ENCODE measurements at places on chromosomes 2 and 18.

DNA sequence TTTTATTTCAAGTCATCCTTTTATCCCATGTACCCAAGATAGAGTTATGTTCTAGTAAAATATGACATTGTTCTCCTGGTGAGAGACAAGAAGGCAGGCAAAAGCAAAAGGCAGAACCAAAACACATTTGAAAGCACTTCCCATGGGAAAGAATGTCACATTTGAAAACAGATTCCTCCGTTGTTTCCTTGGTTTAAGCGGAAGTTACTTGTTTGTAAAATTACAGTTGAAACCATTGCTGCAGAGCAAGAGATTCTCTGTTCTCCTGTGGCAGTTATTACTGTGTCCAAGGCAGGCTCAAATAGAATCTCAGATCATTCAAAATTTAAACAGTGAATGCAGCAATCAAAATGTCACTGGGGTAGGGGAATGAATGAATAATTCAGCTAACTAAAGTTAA, 149.6 kb downstream of the MTCL1 start:
- no peak for DNase-seq

DNA sequence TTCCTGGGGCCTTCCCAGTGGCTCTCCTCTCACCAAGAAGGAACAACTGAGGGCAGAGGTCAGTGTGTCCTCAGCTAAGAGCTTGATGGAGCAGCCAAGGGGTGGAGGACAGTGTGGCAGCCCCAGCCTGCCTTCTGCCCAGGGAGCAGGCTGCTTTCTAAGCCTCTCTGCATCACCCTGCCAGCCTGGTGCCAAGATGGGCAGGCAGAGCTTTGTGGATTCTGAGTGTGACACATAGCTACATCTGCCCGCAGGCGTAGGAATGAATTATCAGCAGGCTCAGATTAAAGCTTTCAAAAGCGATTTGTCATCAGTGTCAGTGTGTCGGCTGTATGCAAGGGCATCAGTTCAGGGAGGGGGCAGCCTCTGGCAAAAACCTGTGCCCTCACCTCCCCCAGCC, 8.7 kb downstream of the MAL start:
- no peak for DNase-seq

GRCh38 chr2:11405599-11406266, 60.2 kb downstream of the E2F6 start:
- DNase-seq = no peak

- DNase-seq = no peak
Measured at GRCh38 chr2:52862801-52863200, 904.8 kb upstream of the CHAC2 start.

DNA sequence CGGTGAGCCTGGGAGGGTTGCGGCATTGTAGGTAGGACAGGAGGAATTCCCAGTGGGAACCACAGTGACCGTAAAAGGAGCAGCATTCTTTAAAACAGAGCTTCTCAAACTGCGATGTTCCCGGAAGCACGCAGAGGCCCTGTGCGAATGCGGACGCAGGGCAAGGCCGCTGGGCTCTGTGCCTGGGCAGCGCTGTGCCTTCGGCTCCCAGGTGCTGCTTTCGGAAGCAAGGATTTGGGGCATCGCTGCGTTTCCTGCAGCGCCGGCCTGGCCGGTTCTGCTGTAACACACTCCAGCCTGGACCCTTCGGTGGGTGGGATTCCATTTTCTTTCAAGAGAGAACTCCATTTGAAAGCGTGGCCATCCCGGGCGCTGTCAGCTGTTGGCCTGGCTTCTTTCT, 118.6 kb downstream of the PTGR3 start:
- no peak for DNase-seq

- no peak for DNase-seq
Measured at GRCh38 chr2:234564699-234565098, 67.8 kb upstream of the ARL4C start.

GRCh38 chr2:48313036-48313877, 216.7 kb upstream of the STON1 start:
- DNase-seq = no peak

- no peak for DNase-seq
Measured at GRCh38 chr2:98854682-98855081, 81.3 kb downstream of the CRACDL start.

DNA sequence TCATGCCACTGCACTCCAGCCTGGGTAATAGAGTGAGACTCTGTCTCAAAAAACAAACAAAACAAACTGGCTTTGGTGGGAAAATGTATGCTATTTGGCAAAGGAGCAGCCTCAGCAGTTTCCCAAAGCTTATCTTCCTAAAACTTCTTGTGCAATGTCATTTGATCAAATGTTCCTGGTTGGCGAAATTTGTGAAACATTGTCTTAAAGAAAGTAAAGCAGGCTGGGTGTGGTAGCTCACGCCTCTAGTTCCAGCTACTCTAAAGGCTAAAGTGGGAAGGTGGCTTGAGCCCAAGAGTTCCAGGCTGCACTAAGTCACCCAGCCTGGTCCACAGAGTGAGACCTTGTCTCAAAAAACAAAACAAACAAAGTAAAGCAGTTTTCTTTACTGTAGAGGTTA, 17.3 kb upstream of the TAF4B start:
- DNase-seq = no peak

GRCh38 chr18:36451454-36452251, 154.1 kb downstream of the FHOD3 start:
- no peak for DNase-seq

DNA sequence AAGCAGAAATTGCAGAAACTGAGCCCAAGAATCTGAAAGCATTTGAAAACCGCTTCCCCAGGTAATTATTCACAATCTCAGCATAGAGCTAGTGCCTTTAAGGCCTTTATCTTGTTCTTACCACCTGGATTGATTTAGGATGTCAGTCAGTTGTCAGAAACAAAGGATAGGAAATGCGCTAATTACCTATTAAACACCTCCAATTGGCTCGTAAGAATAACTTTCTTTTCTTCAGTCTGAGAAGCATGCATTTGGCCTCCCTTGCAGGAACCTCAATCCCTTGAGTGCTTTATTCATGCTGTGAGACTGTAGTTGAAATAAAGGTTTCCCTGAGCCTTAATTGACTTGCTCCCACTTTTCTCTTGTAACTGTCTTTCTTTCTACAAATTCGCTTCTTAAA, 400.3 kb upstream of the LRATD1 start:
- DNase-seq = no peak

- no peak for DNase-seq
Measured at GRCh38 chr2:236745420-236746210, 176.0 kb downstream of the ACKR3 start.

DNA sequence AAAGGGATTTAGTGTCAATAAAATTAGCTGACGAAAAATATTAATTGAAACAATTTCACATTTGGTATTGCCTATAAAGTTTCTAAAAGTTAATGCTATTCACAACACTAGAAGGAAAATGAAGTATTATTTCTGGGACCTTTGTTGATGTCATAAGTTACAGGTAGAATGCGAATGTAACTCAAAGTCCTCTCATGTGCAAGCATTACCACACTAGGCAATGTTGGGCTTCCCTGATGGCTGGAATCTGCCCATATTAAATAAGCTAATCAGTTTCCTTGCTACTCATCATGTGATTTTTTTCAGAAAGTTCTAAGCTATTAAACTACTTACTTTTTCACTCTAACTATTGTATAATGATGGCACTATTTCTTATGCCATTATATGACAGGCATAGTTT, 44.6 kb downstream of the COBLL1 start:
- DNase-seq = no peak

DNA sequence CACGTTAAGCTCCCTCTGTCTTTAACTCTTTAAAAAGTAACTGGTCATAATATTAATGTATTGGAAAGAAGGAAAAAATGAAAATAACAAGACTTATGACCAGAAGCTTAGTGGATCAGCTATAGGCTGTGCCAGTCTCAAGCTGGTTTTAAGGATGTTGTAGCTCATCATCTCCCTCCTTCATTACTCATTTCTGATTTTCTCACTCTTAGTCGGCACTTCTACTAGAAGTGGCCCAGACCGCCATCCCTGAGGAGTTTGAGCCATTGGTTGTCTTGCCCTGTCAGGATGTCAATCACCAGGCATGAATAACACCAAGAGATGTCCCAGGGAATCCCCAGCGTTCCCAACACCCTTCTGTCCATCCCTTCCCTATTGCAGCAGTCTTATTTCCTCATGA, 151.5 kb downstream of the ASXL3 start:
- DNase-seq = no peak

GRCh38 chr2:42493468-42494354, at the start of gene KCNG3:
Gene KCNG3, minus strand, starts transcription at chr2:42493982. Its CDS starts 481 bp downstream, at chr2:42493501.
- DNase-seq = no peak

GRCh38 chr18:13477147-13477683, 249.1 kb downstream of the FAM210A start:
- DNase-seq = no peak

DNA sequence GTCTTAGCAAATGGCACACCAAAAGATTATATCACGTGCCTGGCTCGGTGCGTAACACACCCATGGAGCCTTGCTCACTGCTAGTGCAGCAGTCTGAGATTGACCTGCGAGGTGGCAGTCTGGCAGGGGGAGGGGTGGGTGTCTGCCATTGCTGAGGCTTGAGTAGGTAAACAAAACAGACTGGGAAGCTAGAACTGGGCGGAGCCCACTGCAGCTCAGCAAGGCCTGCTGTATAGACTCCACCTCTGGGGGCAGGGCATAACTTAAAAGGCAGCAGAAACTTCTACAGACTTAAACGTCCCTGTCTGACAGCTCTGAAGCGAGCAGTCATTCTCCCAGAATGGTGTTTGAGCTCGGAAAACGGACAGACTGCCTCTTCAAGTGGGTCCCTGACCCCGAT, 55.9 kb upstream of the FSHR start:
- no peak for DNase-seq

DNA sequence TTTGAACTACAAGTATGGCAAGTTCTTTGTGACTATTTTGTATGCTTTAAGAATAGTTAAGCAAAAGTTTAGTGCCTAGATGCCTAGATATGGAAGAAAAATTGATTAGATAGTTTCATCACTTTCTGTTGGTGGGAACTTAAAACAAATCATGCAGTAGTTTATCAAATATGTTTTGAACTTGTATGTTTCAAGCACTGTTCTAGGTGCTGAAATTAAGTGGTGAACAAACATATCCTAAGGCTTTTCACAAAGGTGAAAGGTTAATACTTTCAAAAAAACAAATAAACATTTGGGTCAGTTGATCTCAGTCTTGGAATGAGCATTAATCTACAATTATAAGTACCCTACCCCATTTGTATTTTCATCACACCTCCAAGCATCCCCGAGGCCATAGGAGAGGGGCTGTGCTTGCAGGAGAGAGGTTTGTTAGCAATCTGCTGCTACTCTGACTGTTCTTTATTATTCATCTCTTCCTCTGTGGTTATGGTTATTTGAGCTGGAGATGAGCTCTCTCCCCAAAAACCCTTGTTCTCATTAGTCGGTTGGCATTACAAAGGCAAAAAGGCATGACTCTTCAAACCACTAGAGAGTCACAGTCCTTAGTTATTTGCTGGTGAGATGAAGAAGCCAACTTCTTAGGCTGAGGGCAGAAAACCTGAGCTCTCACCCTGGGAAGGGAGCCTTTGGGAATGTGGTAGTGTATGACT, 103.9 kb upstream of the FHL2 start:
- DNase-seq = no peak

- DNase-seq = no peak
Measured at GRCh38 chr2:101474731-101475384, at the start of gene RFX8. Gene RFX8, minus strand, starts transcription at chr2:101475112. Its CDS starts 8,264 bp downstream, at chr2:101466848.

DNA sequence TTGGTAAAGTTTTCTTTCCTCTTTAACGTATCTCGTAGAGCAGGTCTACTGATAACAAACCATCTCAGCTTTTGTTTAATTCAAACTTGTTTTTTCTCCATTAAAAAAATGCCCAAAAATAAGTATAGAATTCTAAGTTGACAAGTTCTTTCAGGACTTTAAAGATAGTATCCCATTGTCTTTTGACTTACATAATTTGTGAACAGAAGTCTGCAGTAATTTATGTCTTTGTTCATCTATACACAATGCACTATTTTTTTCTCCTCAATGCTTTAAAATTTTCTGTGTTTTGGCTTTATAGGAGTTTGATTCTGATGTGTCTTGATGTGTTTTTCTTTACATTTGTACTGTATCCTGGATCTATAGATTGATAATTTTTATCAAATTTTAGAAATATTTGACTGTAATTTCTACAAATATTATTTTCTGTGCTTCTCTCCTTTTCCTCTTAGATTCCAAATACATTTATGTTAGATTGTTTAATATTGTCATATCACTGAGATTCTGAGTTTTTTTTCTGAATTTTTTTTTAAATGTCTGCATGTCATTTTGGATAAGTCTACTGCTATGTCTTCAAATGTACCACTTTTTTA, 143.3 kb downstream of the FTCDNL1 start:
- no peak for DNase-seq

DNA sequence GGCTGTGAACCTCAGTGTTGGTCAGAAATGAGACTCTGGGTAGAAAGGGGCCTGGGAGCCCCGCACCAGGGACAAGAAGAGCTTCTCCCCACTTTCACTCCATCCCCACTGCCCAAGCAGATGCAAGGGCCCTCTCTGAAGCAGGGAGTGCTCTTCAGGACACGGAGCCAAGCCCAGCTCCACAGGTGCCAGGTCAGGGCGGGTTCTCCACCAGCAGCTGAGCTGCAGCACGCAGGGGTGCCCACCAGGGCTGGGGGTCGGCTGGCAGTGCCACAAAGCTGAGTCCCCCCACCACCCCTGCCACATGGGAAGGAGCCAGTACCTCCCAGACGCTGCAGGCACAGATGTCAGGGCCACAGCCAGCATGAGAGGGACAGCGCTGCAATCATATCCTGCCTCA, 106.2 kb downstream of the INHBB start:
- DNase-seq = no peak

- peak; percentile 18 for DNase-seq
Measured at GRCh38 chr2:36277146-36277808, 78.3 kb upstream of the CRIM1 start.

- DNase-seq = no peak
Measured at GRCh38 chr2:175166216-175166824, 1.7 kb downstream of the ATF2 start.

- DNase-seq = no peak
Measured at GRCh38 chr2:129915303-129915840, 64.1 kb upstream of the RAB6C start.

- no peak for DNase-seq
Measured at GRCh38 chr2:224357098-224357901, 44.6 kb downstream of the FAM124B start.

GRCh38 chr2:100730290-100730868, 89.6 kb upstream of the NPAS2 start:
- no peak for DNase-seq

DNA sequence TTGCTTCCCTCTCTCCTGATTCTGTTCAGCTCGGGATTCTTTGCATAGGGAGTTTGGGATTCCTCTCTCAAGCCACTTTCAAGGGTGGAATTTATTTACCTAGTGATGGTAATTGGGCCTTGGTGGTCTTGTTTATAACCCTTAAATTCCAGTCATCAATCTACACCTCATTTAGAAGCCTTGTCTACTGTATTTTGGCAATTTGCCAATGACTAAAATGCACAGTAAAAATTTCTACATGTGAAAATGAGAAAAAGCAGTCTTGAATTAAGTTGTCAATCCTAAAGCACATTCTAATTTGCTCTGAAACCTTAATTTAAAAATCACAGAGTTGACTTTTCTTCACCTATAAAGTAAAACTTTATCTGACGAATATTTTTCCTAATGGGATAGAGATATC, 749.2 kb upstream of the CRIM1 start:
- DNase-seq = no peak

GRCh38 chr18:28459587-28459986, 282.7 kb upstream of the CDH2 start:
- DNase-seq = no peak
